SJCRH30 (cell line): ENCODE measurements at places on chromosomes 1 and 21. TPM values are rescaled to one million over a fixed set of nuclear protein-coding genes. Genes with fewer than 3 reads are reported as not detected.

Gene TIAM1
- total RNA-seq = 6.0 and 9.5 TPM in 2 replicates

DNA sequence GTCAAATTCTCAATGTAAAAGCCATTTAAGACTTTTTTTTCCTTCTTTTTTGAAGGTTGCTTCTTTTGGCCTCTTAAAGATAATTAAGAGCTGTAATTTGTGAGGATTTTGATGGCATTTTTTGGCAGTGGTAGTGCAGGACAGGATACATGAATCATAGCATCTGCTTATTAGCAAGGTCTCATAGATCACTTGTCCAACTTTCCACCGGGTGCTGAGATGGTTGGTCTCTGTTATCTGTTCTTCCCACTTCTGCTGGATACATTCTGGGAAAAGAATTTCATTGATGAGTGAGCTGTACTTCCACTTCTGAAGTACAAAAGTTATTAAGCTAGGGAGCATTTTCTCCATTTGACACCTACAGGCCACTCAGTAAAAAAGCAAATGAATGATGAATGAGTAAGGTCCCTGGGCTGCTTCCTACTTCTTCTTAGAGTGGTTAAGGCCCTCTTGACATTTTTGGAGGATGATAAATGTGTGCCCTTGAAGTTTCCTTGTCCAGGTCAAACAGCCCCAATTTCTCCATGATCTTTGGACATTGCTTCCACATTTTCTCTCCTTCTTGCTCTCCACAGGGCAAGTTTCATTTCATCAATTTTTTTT, 100.6 kb downstream of the ROR1 start:
- no peaks in the 10 kb centered on the region for H3K36me3 ChIP-seq
- no peaks in the 10 kb centered on the region for H3K27me3 ChIP-seq
- no peaks in the 10 kb centered on the region for H3K4me1 ChIP-seq
- H3K4me3 ChIP-seq = no peak overlapping the region
- no peak overlapping the region for H3K27ac ChIP-seq
- DNase-seq = no peak

GRCh38 chr1:228914700-228915099, 179.4 kb downstream of the RHOU start:
- H3K27ac ChIP-seq = no peak overlapping the region
- no peaks in the 10 kb centered on the region for H3K27me3 ChIP-seq
- H3K4me1 ChIP-seq = no peaks in the 10 kb centered on the region
- H3K4me3 ChIP-seq = no peak overlapping the region
- no peaks in the 10 kb centered on the region for H3K36me3 ChIP-seq

Gene C1orf185
- total RNA-seq = not detected in 2 replicates

GRCh38 chr1:212459656-212460055, 26.9 kb downstream of the NENF start:
- H3K27me3 ChIP-seq = no peaks in the 10 kb centered on the region
- H3K4me1 ChIP-seq = peaks cover 10% of the 10 kb centered on the region
- no peak overlapping the region for H3K4me3 ChIP-seq
- no peak for DNase-seq

GRCh38 chr1:234656944-234657654, 47.1 kb upstream of the IRF2BP2 start:
- no peak for DNase-seq
- H3K27me3 ChIP-seq = no peaks in the 10 kb centered on the region
- peaks cover 13% of the 10 kb centered on the region for H3K4me1 ChIP-seq
- no peak overlapping the region for H3K27ac ChIP-seq
- no peak overlapping the region for H3K4me3 ChIP-seq
- H3K36me3 ChIP-seq = no peaks in the 10 kb centered on the region

Gene BRDT
- not detected in 2 replicates for total RNA-seq
